ENCODE measurements at places on chromosomes 16 and 17.

GRCh38 chr17:62641153-62641552, 13.7 kb downstream of the MRC2 start:
- no peak for DNase-seq

GRCh38 chr17:28295677-28296578, 23.1 kb upstream of the TMEM97 start:
- no peak for DNase-seq

GRCh38 chr17:69812240-69812837, 262.7 kb upstream of the KCNJ16 start:
- DNase-seq: no peak

DNA sequence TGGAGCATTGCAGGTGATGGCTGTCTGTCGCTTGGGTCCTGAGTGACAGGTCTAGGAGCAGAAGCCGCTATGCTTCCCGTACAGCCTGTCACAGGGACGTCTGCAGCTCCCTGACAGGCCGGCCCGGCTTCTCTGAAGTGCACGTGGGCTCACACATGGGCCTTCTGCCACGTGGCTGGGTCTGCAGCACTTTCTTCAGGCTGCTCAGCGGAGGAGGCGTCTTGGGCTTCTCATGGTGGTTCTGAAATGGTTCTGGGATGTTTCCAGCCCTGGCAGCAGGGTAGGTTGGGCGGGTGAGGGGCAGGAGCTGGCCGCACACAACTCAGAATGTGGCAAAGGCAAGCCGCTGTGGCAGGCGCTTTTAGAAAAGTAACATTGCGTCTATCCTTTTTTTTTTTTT, 80.3 kb upstream of the ZNF750 start:
- DNase-seq: no peak

DNA sequence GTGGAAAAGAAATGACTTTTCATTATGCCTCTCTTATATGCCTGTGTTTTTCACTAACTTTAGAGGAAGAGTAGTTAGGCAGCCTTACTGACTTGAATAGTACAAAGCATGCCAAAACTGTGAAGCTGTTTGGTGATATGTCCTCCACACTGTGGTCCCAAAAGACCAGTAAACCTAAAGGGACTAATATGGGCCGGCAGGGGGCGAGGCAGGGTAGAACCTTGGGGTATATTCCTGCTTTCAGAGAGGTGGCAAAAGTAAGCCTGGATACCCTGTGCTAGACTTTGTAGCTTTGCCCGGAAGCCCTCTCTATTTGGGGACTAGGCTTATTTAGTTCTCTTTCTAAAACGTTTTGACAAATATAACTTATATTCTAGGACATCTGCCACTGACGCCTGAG, 36.5 kb upstream of the VWA3A start:
- no peak for DNase-seq

GRCh38 chr16:3727806-3728381, 10.6 kb upstream of the TRAP1 start:
- DNase-seq: no peak

DNA sequence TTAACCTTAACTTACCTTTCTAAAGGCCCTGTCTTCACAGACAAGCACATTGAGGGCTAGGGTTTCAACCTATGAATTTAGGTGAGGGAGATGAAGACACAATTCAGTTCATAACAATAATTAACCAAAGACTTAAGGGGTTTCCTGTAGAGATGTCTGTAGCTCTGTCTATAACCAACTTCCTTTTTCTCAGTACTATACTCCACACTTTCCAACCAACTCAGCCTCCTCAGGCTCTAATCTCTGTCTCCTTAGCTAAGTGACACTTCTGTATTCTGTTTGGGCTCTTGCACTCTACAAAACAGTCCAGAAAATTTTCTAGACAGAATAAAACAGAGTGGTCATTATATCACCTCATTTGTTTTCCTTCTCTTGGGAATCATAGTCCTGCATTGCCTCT, 25.8 kb downstream of the CAPNS2 start:
- no peak for DNase-seq

GRCh38 chr16:58443783-58444182, 51.5 kb downstream of the GINS3 start:
- DNase-seq: no peak

- DNase-seq: no peak
Measured at GRCh38 chr16:58293449-58293848, 1.4 kb downstream of the PRSS54 start.

DNA sequence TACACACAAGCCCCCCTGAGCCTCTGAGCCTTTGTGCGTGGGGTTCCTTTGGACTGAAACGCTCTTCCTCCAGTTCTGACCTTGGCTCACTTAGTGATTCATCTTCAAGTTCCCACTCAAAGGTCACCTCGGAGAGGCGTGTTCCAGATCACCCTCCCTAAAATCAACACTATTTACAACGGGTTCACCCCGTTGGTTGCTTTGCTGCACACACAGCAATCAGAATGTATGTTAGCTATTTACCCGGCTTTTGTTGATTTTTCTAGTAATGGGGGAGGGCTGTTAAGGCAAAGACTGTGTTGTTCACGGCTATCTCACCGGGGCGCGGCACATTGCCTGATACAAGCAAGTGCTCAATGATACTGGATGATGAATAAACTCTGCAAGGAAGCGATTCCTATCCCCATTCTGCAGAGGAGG, 977 bp downstream of the NAGPA start:
- DNase-seq: no peak

DNA sequence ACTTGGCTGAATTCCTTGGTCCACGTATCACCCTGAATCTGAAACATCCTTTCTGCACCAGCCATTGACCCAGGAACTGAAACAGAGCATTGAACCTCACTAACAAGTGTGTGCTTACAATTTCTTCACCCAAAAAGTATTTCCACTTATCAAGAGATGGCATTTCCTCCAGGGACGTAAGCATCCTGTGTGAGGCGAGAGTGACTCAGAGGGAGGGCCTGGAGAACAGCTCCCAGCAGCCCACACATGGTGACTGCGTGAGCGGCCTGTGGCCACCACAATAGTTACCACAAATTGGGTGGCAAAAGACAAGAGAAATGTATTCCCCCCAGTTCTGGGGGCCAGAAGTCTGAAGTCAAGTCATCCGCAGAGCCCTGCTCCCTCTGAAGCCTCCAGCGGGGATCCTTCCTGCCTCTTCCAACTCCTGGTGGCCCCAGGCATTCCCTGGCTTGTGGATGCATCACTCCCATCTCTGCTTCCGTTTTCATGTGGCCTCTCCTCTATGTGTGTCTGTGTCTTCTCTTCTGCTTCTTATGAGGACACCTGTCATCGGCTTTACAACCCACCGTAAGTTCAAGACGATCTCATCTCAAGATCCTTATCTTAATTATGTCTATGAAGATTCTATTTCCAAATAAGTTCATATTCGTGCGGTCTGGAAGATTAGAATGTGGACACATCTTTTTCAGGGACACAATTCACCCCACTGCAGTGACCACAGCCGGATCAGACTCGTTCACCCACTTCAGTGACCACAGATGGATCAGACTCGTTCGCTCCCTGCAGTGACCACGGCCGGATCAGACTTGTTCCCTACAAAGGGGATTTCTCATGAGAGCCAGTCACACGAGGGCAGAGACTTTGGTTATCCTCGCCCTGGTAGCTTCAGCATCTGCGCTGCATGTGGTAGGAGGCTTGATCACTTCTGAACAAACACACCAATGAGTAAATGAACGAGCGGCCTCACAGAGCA, 122.6 kb upstream of the FOXF1 start:
- DNase-seq: peak; percentile 96

GRCh38 chr16:21023509-21024202, 123.1 kb downstream of the LYRM1 start:
- no peak for DNase-seq

- no peak for DNase-seq
Measured at GRCh38 chr17:16419929-16420271, 4.5 kb downstream of the TRPV2 start.

- no peak for DNase-seq
Measured at GRCh38 chr17:8005357-8005756, 2.9 kb downstream of the GUCY2D start.

DNA sequence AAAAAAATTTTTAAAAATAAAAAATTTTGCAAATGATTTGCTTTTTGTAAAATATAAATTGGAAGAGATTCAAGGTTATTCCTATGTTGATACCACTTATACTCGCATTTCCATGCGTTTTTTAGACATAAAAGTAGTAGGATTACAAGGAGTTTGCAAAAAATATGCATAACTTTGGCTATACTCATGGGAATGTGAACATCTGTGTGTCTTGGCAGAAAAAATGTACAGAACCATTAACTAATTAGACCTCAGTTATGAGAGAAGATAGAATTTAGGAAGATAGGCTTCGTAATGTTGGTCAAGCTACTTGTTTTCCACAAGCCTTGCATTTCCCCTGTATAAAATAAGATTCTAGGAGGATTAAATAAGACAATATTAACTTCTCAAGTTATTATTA, 61.1 kb upstream of the VPS4A start:
- DNase-seq: no peak

DNA sequence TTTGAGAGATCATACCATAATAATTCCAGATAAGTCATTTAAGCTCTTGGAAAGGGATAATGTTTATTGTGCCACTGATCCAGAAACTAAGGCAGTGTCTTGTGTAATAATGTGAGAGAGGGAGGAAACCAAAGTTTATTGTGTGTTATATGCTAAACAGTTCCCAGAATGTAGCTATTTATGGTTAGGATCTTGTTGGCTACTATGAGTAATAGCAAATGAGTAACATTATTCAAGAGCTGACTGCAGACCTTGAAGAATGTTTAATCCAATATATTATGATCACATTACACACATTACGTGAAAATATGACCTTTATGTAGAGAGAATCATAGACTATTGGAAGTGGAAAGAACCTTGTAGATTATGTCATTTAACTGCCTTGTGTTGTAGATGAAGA, 139.5 kb downstream of the BCAS3 start:
- DNase-seq: no peak

GRCh38 chr17:44081681-44082080, 11.1 kb downstream of the G6PC3 start:
- DNase-seq: no peak

DNA sequence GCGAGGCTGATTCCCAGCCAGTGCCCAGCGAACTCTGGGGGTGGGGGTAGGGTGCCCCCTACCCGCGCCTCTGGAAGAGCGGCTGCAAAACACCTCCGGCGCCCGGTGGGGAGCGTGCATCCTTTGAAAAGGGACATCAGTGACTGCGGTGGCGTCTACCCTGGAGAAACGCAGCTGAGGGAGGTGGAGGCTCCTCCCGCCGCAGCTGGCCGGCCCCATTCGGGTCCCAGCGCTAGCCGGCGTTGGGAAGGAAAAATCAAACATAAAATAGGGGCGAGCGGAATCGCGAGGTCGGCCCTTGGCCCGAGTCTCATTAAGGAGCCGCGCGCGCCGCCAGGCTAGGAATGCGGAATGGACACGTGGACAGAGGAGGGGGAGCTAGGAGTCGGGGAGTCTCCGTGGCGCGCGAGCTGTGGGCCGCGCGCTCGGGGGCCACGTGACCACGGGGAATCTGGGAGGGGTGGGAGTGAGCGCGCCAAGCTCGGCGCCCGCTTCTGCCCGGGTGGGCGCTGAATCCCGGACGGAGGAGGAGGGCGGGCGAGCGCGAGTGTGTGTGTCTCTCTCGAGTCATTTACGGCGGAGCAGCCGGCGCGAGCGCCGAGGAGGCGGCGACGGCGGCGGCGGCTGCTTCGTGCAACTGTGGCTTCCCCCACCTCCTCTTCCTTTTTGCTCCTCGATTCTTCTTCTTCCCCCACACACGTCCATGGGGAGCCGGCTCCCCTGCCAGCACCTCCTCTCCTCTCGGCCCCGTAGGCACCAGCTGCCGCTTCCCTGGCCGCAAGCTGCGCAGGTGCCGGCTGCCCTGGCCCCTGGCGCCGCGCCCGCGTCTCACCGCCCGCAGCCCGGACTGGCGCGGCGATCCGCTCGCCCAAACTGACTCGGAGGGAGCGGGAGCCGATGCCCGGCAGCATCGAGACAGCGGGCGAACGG, at the start of gene TMEM132E:
Gene TMEM132E, plus strand, starts transcription at position 566 of the 930 bp plus-strand sequence. CDS start 1,495 bp downstream, outside the sequence.
- peak; percentile 74 for DNase-seq

DNA sequence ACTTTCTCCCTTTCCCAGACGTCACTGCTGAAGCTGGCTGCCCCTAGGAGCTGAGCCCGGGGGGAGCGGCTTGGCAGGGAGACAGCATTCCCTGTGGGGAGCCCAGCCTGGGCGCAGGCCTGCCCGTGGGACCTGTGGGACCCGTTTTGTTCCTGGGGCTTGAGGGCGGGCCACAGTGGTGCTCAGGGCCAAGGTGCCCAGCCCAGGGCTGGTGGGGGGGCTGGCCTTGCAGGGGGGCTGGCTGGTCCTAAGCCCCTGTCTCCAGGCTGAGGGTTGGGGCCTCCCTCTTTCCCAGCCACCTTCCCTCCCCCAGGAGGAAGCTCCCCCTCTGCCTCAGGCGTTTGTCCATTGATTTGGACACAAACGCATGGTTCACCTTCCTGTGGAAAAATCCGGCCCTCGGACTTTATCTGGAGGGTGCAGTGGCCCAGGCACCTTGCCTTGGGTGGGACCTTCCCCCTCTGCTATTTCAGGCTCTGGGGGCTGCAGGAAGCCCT, 4.4 kb downstream of the NHERF2 start:
- no peak for DNase-seq

DNA sequence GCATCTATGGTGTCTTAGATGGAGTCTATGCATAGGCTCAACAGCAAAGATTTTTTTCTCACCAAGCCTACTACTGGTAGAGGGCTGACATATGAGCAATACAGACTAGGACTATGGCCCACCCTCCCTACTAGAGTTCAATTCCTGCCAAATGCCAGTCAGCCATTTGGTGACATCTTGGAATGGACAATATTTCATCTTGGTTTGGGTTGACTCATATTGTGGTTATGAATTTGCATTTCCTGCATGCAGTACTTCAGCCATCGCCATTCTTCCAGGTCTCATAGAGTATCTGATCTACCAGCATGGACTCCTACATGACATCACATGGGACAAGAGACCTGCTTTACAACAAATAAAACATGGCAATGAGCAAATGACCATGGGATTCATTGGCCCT, 778.1 kb upstream of the SOX9 start:
- no peak for DNase-seq

- DNase-seq: peak; percentile 88
Measured at GRCh38 chr17:73304971-73305812, 6.6 kb downstream of the CDC42EP4 start.
